ENCODE measurements at places on chromosomes 13 and 19.

DNA sequence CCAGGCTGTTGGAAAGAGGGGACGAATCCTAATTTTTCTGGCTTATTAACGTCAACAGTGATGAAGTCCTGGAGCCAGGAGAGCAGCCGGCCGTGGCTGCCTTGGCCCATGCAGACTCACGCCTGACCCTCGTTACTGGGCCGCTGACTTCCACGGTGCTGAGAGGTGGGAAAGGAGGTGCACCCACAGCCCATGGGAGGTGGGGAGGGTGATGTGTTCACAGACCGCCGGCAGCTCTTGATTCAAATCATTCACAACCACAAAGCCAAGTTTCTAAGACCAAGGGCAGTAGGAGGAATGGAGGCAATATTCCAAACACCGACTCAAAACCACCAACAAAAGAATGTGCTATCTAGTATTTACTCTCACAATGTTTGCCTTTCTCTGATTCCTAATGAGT lies 24.3 kb downstream of the COL4A2 start:
- DNase-seq = no peak

- DNase-seq = no peak
Observed at GRCh38 chr19:34787059-34787824, 14.2 kb upstream of the ZNF599 start.

GRCh38 chr19:13366529-13367143 lies 139.6 kb downstream of the CACNA1A start:
- no peak for DNase-seq

- no peak for DNase-seq
Observed at GRCh38 chr13:20582026-20582425, 15.1 kb downstream of the IFT88 start.

DNA sequence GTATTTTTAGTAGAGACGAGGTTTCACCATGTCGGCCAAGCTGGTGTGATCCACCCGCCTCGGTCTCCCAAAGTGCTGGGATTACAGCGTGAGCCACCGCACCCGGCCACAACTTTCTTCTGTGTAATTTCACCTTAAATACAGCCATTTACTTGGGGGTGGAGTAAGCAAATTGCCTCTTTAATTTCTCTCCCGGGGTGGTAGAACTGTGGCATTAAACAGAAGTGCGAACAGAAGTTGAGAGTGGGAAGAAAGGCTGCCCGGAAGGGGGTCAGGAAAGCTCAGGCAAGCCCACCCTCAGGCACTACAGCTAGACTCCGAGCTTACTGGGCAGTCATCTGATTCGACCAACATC lies 475 bp upstream of the DNAJC15 start:
- DNase-seq = no peak

GRCh38 chr19:18310966-18311365 lies 11.9 kb downstream of the LSM4 start:
- DNase-seq = no peak

GRCh38 chr19:17195106-17195505 lies 20.1 kb upstream of the USE1 start:
- DNase-seq = no peak
